Neuronal stem cell (in vitro differentiated cells): ENCODE measurements at places on chromosomes 2 and 18.

DNA sequence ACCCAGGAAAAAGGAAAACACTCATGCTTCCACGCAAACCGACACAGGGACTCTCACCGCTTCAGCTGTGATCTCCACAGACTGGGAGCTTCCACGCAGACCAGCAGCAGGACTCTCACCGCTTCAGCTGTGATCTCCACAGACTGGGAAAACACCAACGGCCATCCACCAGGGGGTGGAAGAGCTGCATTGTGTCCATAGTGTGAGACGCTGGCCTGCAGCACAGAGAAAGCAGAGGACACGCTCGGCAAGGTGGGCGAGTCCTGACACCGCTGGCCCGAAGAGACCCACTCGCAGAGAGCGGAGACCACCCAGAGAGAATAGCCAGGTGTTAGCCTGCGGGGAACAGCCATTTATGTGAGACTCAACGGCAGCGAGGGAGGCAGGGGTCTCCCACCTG lies 42.5 kb upstream of the NFATC1 start:
- H3K4me3 ChIP-seq, result no peak overlapping the region
- no peaks in the 10 kb centered on the region for H3K4me1 ChIP-seq
- H3K27ac ChIP-seq, result no peak overlapping the region
- DNase-seq, result no peak
- H3K27me3 ChIP-seq, result no peaks in the 10 kb centered on the region

GRCh38 chr2:59578349-59578748 lies 975.1 kb downstream of the BCL11A start:
- no peaks in the 10 kb centered on the region for H3K27me3 ChIP-seq
- no peaks in the 10 kb centered on the region for H3K4me1 ChIP-seq
- H3K36me3 ChIP-seq, result no peaks in the 10 kb centered on the region
- no peak overlapping the region for H3K4me3 ChIP-seq
- no peak overlapping the region for H3K27ac ChIP-seq

DNA sequence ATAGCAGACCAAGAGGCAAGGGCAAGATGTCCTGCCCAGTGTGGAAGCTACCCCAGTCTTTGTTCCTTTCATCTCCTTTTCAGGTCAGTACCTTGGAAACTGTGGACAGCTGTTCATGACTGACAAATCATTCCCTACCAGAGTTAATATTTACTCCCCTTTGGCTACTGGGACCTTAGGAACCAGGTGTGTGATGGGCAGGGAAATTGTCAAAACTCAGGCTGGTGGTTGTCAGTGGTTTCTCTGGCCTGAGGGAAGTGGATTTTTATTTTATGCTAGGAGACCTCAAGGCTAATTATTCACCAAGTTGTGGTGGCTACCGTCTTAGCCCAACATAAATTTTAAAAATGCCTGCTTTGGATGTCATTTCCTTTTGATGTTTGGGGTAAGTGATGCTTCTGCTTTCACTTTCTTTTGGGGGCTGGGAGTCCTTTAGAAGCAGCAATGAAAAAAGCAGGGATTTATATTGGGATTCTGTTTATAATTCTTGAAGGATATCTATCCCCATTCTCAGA lies 119.3 kb downstream of the SETBP1 start:
- no peaks in the 10 kb centered on the region for H3K27me3 ChIP-seq
- no peak for DNase-seq
- H3K36me3 ChIP-seq, result peaks cover 1% of the 10 kb centered on the region
- no peak overlapping the region for H3K27ac ChIP-seq

DNA sequence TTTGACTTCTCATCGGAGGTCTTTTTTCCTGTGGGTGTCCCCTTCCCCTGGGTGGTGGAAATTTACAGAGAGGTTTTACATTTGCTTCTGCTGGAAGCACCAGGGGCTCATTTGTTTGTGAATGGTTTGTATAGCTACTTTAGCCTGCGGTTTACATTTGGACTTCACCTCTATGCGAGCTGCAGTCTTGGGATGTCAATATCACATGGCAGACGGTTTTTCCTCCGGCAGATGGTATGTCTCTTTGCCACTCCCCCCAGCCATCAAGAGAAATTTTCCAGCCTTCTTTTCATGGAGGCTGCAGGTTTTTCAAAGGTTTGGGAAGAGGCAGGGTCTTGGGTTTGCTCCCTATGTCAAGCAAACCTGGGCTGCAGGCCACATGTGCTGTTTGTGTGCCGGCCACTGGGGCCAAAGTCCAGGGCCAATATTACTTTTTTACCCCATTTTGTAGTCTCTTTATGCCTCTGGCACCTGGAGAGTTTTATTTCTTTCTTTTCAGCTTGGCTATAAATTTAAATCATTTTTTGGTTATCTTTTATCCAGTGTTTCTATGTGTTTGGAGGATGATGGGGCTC lies 23.9 kb upstream of the BOD1L2 start:
- no peaks in the 10 kb centered on the region for H3K36me3 ChIP-seq
- H3K27ac ChIP-seq, result no peak overlapping the region

DNA sequence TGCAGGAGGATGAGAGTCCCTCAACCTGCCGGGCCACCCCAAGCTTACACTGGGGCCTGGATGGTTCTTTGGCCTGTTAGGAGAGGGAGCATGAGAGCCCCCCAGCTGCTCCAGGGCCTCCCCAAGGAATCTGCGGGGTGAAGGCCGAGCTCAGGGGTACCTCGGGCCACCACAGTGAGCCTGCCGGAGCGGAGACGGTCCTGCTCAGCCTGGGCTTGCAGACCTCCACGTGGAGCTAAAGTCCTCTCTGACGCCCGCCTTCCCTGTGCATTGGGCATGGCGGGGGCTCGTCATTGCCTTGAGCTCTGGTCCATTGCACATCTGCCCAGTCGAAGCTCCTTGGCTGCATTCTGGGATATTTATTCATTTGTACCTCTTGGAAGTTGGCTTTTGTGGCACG lies 62.7 kb downstream of the ASB1 start:
- peaks cover 21% of the 10 kb centered on the region for H3K4me1 ChIP-seq
- peaks cover 16% of the 10 kb centered on the region for H3K27me3 ChIP-seq
- peaks cover 8% of the 10 kb centered on the region for H3K36me3 ChIP-seq
- DNase-seq, result no peak
- H3K4me3 ChIP-seq, result no peak overlapping the region

- DNase-seq, result no peak
- no peak overlapping the region for H3K4me3 ChIP-seq
- H3K4me1 ChIP-seq, result no peaks in the 10 kb centered on the region
- no peak overlapping the region for H3K27ac ChIP-seq
- H3K27me3 ChIP-seq, result no peaks in the 10 kb centered on the region
These were observed 56.3 kb downstream of the BOLA3 start for GRCh38 chr2:74091391-74091790.

- peaks cover 7% of the 10 kb centered on the region for H3K36me3 ChIP-seq
- no peak overlapping the region for H3K4me3 ChIP-seq
- no peak for DNase-seq
These were observed 34.5 kb downstream of the STK39 start for GRCh38 chr2:168212866-168213265.

- H3K36me3 ChIP-seq, result peaks cover 3% of the 10 kb centered on the region
- H3K27ac ChIP-seq, result no peak overlapping the region
- H3K4me3 ChIP-seq, result no peak overlapping the region
- no peaks in the 10 kb centered on the region for H3K27me3 ChIP-seq
- no peaks in the 10 kb centered on the region for H3K4me1 ChIP-seq
These were observed 156.1 kb downstream of the HAUS1 start for GRCh38 chr18:46260016-46260878.

- no peak for DNase-seq
- H3K27ac ChIP-seq, result no peak overlapping the region
- no peaks in the 10 kb centered on the region for H3K4me1 ChIP-seq
- no peaks in the 10 kb centered on the region for H3K36me3 ChIP-seq
- no peak overlapping the region for H3K4me3 ChIP-seq
These were observed 203.1 kb downstream of the SOX11 start for GRCh38 chr2:5895284-5895683.

DNA sequence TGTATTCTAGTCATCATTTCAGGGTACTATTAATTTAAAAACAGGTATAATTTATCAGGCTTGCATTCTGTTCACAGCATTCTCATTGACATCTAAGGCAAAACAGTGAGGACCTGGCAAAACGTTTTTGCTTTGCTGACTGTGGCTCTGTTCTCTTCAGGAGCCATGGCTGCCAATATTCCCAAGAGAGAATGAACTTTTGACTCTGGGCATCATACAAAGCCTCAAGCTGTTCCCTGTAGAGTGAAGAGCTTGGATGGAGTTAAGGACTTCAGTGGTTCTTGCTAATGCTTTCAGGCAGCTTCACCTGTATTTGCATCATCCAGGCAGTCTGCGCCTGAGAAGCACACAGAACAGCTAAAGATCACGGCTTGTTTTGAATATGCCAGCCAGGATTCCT lies 65.9 kb upstream of the CAVIN2 start:
- no peaks in the 10 kb centered on the region for H3K36me3 ChIP-seq
- H3K27ac ChIP-seq, result no peak overlapping the region
- H3K4me1 ChIP-seq, result peaks cover 4% of the 10 kb centered on the region

DNA sequence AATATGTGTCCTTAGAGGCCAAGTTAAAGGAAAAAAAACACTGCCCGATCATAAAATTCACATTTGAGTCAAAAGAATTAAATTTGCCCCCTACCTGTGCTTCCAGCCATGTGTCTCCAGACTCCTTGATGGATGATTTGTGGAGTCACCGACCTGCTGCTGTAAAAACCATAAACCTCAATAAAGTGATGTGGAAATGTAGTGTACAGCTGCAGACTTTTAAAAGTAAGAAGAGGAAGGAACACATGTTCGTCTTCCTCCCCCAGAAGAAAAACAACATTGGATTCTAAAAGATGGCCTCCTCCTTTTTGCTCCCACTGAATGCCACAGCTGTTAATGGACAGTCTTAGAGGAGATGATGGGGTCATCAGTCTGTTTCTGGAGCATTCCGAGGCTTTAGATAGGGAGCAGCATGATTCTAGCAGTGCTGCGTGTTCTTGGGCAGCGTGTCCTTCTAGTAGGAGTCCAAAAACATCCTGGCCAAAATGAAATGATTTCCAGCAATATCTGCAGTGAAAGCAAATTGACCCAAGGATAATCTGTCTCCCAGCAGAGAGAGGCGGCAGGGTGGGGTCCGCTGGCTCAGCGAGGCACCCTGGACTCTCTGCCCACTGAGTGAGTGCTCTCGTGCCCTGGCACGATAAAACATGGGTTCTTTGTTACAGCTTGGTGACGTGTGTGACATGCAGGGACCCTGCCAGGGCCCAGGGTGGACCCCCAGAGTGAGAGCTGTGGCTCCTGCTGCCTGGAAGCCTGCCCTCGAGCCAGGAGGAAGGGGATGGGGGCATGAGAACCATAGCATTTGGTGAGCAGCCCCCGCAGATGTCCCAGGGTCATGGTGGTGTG lies 196.1 kb downstream of the FAM210A start:
- no peak overlapping the region for H3K4me3 ChIP-seq
- DNase-seq, result no peak
- no peaks in the 10 kb centered on the region for H3K36me3 ChIP-seq
- no peaks in the 10 kb centered on the region for H3K4me1 ChIP-seq

GRCh38 chr18:2920027-2920426 lies 73.2 kb downstream of the EMILIN2 start:
- H3K4me1 ChIP-seq, result peaks cover 15% of the 10 kb centered on the region
- DNase-seq, result no peak
- peaks cover 40% of the 10 kb centered on the region for H3K36me3 ChIP-seq
- no peak overlapping the region for H3K4me3 ChIP-seq

DNA sequence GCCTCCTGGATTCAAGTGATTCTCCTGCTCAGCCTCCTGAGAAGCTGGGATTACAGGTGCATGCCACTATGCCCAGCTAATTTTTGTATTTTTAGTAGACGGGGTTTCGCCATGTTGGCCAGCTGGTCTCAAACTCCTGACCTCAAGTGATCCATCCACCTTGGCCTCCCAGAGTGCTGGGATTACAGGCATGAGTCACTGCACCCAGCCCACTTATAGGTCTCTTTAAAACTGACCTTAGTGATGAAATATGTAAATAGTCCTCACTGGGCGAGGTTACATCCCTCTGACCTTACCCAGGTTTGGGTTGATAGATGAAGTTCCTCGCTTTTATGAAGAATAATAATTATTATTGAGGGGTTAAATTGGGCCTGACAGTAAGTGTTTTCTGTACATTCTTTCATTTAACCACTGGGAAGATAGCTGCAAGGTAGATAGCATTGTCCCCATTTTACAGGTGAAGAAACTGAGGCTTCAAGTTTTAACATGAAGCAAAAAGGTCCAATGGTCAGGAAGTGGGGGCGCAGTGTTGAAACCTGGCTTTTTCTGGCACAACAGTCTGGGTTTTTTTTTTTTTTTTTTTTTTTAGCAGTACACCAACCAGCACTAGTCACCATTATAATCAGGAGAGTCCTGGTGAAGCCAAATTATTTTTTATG lies 174.8 kb upstream of the EPAS1 start:
- H3K4me3 ChIP-seq, result no peak overlapping the region
- H3K36me3 ChIP-seq, result no peaks in the 10 kb centered on the region
- no peaks in the 10 kb centered on the region for H3K4me1 ChIP-seq
- no peaks in the 10 kb centered on the region for H3K27me3 ChIP-seq
- no peak for DNase-seq

DNA sequence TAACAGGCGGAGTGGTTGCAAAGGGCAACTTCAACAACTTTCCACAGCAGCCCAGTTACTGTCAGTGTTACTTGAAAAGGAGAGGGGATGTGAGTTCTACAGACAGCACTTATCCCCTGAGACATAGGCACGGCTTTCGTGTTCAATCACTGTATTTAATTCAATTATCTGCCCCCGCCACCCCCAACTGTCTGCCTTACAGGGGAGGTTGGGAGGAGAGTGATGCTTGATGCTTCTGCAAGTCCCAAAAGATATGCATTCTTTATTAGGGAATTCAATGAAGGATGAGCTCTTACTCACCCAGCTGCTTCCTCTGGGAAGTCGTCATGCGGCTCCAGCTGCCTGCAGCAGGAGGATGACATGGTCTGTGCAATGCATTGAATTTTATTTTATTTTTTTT lies 639.9 kb downstream of the DCC start:
- H3K4me1 ChIP-seq, result peaks cover 2% of the 10 kb centered on the region
- peak; percentile 41 for DNase-seq
- H3K27ac ChIP-seq, result no peak overlapping the region
- H3K4me3 ChIP-seq, result peak overlapping the region; percentile 17

- H3K27ac ChIP-seq, result no peak overlapping the region
- no peaks in the 10 kb centered on the region for H3K27me3 ChIP-seq
- H3K4me1 ChIP-seq, result peaks cover 1% of the 10 kb centered on the region
- H3K36me3 ChIP-seq, result no peaks in the 10 kb centered on the region
- no peak for DNase-seq
These were observed 388.0 kb upstream of the SYT4 start for GRCh38 chr18:43665105-43665788.

GRCh38 chr2:123495241-123495640 lies 529.8 kb upstream of the CNTNAP5 start:
- H3K27me3 ChIP-seq, result no peaks in the 10 kb centered on the region
- no peak overlapping the region for H3K4me3 ChIP-seq

DNA sequence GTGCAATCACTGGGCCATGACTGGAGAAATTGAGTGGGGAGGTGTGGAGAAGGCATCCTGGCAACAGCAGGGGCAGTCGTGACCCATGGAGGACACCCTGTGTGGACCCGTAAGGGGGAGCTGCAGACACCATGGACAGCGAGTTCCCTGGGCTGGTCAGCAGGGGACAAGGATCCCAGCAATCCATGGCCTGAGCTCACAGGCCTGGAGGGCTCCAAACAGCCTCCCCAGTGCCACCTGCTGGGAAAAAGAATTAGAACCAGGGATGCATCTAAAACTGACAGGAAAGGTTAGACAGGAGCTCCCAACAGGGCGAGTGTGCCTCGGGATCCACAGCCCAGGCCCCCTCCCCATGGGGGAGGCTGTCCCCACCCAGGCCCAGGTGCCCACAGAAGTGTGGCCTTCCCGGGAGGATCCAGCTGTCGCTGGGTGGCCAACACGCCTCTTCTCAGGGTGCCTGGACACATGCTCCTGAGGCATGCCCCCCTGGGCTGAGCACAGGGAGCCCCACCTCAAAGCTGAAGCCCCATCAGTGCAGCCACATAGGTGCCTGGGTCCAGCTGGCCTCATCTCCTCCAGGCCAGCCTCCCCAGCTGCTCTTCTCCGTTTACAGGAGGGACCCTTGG lies 20.5 kb upstream of the KIF1A start:
- no peak overlapping the region for H3K27ac ChIP-seq
- H3K4me3 ChIP-seq, result no peak overlapping the region
- H3K36me3 ChIP-seq, result no peaks in the 10 kb centered on the region
- peak; percentile 56 for DNase-seq
- no peaks in the 10 kb centered on the region for H3K27me3 ChIP-seq
